ENCODE measurements at places on chromosomes 4 and X.

DNA sequence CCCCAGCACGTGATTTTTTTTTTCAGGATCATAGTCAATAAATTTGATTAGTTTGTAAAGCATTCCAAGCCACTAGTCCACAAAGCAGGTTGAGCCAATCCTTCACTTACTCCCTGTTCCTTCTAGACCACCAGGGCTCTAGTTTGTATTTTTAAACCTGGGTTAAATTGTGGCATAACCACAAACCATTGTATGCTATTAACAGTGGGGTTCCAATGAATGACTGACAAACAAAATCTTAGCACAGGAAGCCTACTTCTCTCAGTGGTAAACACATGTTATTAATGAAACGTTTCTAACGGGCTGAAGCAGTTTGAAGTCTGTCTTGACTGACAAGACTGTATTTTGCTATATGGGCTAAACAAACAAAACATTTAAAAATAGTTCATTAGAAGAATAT is 48.6 kb upstream of the GYPA start:
- peaks cover 5% of the 10 kb centered on the region for H3K27me3 ChIP-seq
- DNase-seq = no peak
- no peaks in the 10 kb centered on the region for H3K36me3 ChIP-seq
- H3K27ac ChIP-seq = no peak overlapping the region
- no peaks in the 10 kb centered on the region for H3K4me1 ChIP-seq
- H3K4me3 ChIP-seq = no peak overlapping the region

- no peak overlapping the region for H3K27ac ChIP-seq
- peaks cover 8% of the 10 kb centered on the region for H3K4me1 ChIP-seq
- DNase-seq = no peak
- H3K27me3 ChIP-seq = no peaks in the 10 kb centered on the region
- peaks cover 8% of the 10 kb centered on the region for H3K36me3 ChIP-seq
- no peak overlapping the region for H3K4me3 ChIP-seq
These were observed 21.7 kb downstream of the BMP2K start for GRCh38 chr4:78797777-78798284.

- H3K4me3 ChIP-seq = no peak overlapping the region
- no peak for DNase-seq
- H3K27ac ChIP-seq = no peak overlapping the region
These were observed 13.2 kb upstream of the CTSO start for GRCh38 chr4:155966731-155967395.

DNA sequence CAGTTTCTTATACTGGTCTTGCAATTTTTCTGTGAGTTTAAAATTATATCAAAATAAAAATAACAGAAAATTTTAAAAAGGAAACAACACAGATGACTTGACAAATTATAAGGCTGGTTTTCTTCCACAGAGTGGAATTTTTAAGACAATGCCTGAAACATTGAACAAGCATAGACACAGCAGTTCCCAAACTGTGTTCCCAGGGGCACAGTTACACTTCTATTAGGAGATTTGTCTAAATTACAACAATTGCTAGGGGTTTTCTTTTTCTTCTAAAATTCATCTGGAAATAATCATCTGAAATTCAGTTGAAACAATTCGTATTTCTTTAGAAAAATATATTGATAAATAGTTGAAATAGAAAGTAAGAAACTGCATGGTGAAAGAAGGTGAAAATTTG is 26.2 kb downstream of the PDE5A start:
- no peak overlapping the region for H3K27ac ChIP-seq
- H3K36me3 ChIP-seq = peaks cover 2% of the 10 kb centered on the region
- no peak overlapping the region for H3K4me3 ChIP-seq
- peaks cover 14% of the 10 kb centered on the region for H3K27me3 ChIP-seq

GRCh38 chr4:45741897-45742296 is 382.0 kb downstream of the GABRG1 start:
- H3K4me3 ChIP-seq = no peak overlapping the region
- no peaks in the 10 kb centered on the region for H3K36me3 ChIP-seq
- H3K27ac ChIP-seq = no peak overlapping the region
- DNase-seq = no peak
- no peaks in the 10 kb centered on the region for H3K4me1 ChIP-seq
- H3K27me3 ChIP-seq = no peaks in the 10 kb centered on the region

- no peaks in the 10 kb centered on the region for H3K27me3 ChIP-seq
- no peaks in the 10 kb centered on the region for H3K36me3 ChIP-seq
- H3K4me3 ChIP-seq = no peak overlapping the region
- no peak overlapping the region for H3K27ac ChIP-seq
- H3K4me1 ChIP-seq = no peaks in the 10 kb centered on the region
- no peak for DNase-seq
These were observed 22.3 kb downstream of the EFNB1 start for GRCh38 chrX:68851082-68851481.

DNA sequence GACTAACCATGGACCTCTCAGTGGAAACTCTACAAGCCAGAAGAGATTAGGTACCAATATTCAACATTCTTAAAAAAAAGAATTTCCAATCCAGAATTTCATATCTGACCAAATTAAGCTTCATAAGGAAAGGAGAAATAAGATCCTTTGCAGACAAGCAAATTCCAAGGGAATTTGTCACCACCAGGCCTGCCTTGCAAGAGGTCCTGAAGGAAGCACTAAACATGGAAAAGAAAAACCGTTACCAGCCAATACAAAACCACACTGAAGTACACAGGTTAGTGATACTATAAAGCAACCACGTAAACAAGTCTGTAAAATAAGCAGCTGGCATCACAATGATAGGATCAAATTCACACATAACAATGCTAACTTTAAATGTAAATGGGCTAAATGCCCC is 156.6 kb downstream of the FAM13A start:
- H3K27me3 ChIP-seq = peaks cover 19% of the 10 kb centered on the region
- H3K27ac ChIP-seq = no peak overlapping the region
- H3K4me3 ChIP-seq = no peak overlapping the region
- H3K36me3 ChIP-seq = no peaks in the 10 kb centered on the region
- DNase-seq = no peak

All from activated CD8-positive, alpha-beta T cell treated with anti-CD3 and anti-CD28 coated beads, Interleukin-2, amount 10 ng/mL, durations not matched to agents 7 days and 5 days (primary cell).